ENCODE measurements at places on chromosomes 1 and 21.

GRCh38 chr1:163308811-163309210 lies 12.9 kb upstream of the NUF2 start:
- no peak for DNase-seq

DNA sequence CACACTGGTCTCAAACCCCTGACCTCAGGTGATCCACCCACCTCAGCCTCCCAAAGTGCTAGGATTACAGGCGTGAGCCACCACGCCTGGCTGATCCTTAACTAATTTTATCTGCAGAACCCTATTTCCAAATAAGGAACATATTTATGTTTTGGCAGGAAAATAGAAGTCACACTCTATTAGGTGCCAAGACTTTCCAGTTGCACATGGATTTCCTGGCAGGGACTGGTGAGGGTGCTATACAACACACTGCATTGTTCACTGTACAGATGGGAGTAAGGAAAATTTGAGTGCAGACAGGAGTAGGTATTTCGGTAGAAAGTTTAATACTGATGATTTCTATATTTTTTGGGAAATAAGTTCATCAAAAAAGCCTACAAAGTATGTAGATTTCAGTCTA lies 605.3 kb upstream of the B3GALT2 start:
- DNase-seq = no peak

- DNase-seq = no peak
These were observed 1.4 kb downstream of the DSCAM start for GRCh38 chr21:40845441-40845995.

- DNase-seq = no peak
These were observed 13.8 kb downstream of the OPTC start for GRCh38 chr1:203507759-203508158.

GRCh38 chr21:33821503-33822322 lies 93.9 kb downstream of the ATP5PO start:
- DNase-seq = no peak

GRCh38 chr1:85569122-85569521 lies 11.4 kb upstream of the CCN1 start:
- DNase-seq = no peak

DNA sequence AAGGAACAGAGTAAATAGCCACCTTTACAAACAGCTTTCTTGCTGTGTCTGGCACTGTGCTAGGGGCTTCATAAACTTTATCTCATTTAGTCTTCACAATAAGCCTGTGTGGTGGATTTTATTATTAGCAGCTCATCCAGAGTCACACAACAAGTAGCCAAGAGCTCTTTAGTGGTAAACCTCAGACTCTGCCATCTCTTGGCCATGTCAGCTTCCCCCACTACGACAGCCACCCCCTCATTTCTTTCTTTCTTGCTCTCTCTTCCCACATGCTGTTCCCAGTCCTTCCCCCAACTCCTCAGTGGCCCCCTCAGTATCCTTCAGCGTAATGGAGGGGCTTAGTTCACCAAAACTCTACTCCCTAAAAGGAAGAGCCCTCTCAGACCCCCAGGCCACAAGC lies 1.2 kb upstream of the ZNF683 start:
- DNase-seq = no peak

DNA sequence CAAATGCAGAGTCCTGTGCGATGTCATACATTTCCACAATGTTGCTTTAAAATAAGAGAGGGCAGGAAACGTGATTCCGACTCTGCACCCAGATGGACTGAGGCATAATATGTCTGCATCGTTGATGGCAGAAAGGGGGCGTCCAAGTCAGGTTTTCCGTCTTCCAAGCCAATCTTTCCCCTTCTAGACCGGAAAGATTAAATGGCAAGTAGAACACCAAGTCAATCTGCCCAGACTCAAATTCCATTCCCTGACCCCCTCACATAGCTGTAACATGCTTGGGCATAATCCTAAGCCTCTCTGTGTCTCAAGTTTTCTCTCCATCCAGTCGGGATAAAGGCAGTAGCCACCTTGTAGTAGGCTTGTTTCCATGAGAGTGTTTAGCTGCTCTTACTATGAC lies 14.4 kb downstream of the PCP4 start:
- no peak for DNase-seq

GRCh38 chr1:107871687-107872395 lies 93.1 kb downstream of the VAV3 start:
- no peak for DNase-seq

DNA sequence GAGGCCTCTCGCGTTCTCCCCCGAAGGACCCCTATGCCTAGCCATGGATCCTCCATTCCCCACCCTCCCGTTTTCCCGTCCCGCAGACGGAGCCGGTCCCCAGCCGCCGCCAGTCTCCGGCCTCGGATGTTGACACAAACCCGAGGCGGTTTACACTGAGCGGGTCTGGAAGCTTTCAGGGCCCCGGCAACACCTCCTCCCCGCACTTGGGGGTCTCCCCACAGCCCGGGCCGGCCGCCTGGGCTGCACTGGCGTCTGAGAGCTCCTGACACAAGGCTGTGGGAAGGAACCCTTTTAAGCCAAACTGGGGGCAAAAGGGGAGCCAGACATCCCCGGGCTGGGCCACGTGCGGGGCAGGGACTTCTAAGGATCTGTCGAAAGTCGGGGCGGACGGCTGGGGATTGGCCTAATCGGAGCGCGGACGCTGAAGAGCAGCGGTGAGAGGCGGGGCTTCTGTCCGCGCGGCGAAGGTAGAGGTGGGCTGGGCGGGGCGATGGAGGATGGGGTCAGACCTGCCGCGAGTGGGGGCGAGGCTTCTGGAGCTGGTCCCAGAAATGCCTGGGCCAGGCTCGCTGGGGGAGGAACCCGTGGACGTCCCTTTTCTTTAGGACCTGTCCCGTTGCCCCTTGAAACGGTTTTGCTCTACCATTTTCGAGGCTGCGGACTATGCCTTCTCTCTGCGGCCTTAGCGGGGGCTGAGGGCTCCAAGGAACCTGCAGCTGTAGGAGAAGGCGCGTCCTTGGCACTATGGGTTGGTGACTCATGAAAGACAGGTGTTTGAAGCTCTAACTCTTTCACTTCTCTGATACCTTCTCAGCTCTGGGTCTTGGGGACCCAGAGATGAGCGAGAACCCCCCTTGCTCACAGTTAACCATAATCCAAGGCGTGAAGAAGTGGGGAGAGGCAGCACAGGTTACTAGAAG lies 1.2 kb upstream of the HPCAL4 start:
- DNase-seq = no peak

GRCh38 chr21:24045373-24045772 lies 1561.9 kb downstream of the MRPL39 start:
- DNase-seq = no peak

- no peak for DNase-seq
These were observed 30.9 kb upstream of the RBM15 start for GRCh38 chr1:110308247-110308646.

DNA sequence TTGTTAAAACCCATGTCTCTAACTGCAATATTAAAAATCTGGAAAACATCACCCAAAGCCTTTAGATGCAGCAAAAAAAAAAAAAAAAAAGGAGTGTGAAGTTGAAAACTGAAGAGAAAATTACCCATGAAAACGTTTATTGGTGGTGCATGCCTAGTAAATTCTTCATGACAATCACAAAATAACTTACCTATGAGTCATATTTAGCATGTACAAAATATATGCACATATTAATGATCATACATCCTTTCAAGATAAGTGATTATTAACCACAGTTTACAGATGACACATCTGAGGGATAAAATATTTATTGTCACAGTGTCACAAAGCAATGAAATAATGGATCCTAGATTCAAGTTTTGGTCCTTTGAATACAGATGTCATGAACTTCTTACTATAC lies 505.2 kb upstream of the NR5A2 start:
- DNase-seq = no peak

GRCh38 chr1:44636083-44636687 lies 38.1 kb downstream of the TMEM53 start:
- no peak for DNase-seq

- no peak for DNase-seq
These were observed 2.5 kb downstream of the FNDC10 start for GRCh38 chr1:1597275-1597930.

DNA sequence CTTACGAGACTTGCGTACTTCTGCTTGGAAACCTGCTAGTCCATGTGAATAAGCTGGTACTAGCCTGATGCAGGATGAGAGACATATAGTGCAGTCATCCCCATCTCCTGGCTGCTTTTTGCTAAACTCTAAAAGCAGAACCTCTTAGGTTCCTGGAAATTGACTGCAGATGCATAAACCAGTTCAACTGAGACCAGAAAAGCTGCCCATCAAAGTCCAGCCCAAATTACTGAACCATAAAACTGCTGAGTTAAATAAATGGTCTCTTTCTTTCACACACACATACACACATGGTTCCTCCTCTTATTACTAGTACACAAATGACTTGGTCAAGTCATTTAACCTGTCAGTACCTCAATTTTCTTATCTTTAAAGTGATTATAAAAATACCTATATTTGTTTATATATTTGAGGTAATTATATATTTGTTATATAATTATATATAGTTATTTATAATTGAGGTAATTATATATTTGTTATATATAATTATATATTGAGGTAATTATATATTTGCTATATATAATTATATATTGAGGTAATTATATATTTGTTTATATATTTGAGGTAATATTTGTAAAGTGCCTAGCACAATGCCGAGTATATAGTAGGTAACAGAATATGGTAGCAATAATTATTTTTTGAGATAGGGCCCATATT lies 25.2 kb upstream of the RABGAP1L start:
- no peak for DNase-seq

DNA sequence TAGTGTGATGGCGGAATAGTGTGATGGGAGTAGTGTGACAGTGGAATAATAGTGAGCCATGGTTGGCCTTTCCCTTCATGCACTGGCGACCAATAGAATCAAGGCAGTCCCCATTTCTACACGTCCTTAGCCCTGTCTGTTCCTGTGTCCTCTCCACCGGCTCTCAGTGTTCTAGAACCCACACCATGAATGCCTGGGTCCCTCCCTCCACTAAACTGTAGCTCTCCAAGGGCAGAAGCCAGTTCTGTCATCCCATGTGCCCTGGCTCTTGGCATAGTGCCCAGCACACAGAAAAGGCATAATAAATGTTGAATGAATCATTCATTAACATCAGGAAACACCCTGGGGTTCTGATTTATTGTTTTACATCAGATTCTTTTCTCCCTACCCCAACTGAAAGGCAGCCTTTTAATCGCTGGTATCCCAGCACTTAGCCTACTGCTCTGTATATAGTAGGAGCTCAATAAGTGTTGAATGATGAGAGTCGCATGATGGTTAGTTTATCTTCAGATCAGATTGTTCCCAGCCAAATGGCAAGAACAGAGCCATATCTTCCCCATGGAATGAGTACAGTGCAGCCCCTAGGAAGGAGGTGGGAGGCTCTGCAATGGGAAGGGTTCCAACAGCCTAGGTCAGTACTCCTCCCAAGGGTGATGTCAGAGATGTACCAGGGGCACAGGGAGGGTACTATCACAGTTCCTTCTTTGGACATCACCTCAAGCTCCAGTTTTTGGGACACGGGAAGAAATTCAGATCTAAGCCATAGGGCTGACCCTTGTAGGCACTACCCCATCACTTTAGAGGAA lies 325.7 kb downstream of the HHAT start:
- DNase-seq = no peak

DNA sequence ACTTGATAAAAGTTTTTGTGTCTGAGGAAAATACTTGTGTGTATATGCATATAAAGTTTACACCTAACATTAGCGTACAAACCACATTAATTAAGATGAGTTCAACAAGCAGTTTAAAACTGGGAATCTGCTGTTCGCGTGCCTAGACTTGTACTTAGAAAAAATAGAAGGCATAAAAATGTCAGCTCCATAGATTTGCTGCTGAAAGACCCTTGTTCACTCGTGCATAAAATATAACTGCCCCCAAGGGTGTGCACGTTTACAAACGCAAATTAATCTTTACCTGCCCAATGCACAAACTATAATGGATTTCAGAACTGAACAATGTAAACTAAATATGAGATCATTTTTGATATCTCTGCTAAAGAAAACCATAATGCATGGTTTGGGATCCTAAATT lies 392.3 kb upstream of the ADGRL2 start:
- DNase-seq = no peak

- DNase-seq = no peak
These were observed 7.3 kb upstream of the CA6 start for GRCh38 chr1:8938232-8938999.

DNA sequence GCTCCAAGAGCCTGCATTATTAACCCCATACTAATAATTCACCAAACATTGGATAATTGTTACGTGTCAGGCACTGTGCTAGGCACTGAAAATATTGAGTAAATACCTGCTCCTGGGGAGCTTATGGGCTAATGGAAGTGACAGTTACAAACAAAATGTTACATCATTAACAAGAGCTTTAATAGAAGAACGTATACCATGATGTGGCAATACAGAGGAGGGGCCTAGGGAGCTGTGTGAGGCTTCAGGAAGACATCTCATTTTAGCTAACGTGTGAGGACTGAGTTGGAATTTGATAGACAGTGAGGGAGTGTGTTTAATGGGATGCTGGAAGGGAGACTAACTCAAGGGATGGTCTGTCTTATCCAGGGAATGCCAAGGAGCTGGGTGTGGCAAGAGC lies 16.5 kb upstream of the TSPAN2 start:
- DNase-seq = no peak

GRCh38 chr1:179080866-179081686 lies 794 bp upstream of the TOR3A start:
- peak; percentile 36 for DNase-seq

GRCh38 chr1:14678011-14678638 lies 79.6 kb downstream of the KAZN start:
- DNase-seq = no peak

DNA sequence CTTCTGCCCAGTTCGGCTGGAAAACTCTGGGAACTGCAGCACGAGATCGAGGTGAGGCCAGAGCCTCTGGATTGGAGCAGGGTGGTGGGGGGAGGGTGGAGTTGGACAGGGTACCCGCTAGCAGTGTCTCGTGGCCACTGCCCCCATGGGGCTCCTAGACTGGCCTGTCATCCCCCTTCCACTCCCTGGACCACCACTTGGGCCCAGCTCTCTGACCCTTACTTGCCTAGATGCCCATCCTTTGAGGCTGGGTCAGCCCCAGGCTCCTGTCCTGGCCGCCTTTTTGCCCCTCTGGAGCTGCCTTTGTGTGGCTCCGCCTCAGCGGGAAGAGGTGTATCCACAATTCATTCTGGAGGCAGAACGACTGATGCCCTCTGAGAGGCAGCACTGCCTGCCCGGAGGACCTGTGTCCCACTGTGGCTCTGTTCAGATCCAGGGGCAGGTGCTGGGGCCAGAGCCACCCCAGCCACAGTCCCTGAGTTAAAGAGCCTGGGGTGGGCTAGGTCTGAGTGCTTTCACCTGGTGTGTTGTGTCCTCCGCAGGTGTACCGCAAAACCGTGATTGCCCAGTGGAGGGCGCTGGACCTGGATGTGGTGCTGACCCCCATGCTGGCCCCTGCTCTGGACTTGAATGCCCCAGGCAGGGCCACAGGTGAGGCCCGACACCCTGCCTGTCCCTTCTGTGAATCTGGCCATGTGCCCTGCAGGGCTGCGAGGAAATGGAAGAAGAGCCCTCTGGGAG lies 17.7 kb downstream of the FAAH start:
- DNase-seq = no peak

- DNase-seq = no peak
These were observed 8.2 kb upstream of the FNDC7 start for GRCh38 chr1:108704496-108704895.

- no peak for DNase-seq
These were observed 49.5 kb downstream of the FASLG start for GRCh38 chr1:172708452-172708851.

All from erythroblast (primary cell).